Osteocyte (in vitro differentiated cells): ENCODE measurements at places on chromosomes 13 and 19. TPM values are rescaled to one million over a fixed set of nuclear protein-coding genes. Genes with fewer than 3 reads are reported as not detected.

- DNase-seq = no peak
These were observed 72.4 kb upstream of the RGCC start for GRCh38 chr13:41384749-41385503.

GRCh38 chr13:48801255-48801654 lies 147.5 kb downstream of the CYSLTR2 start:
- no peak for DNase-seq

Gene AKAP8L
- total RNA-seq = 96.2 and 104 TPM in 2 replicates

- no peak for DNase-seq
These were observed 291.6 kb upstream of the MAB21L1 start for GRCh38 chr13:35768073-35768472.

- DNase-seq = no peak
These were observed 72.3 kb upstream of the C1QTNF9B start for GRCh38 chr13:23969647-23970046.

DNA sequence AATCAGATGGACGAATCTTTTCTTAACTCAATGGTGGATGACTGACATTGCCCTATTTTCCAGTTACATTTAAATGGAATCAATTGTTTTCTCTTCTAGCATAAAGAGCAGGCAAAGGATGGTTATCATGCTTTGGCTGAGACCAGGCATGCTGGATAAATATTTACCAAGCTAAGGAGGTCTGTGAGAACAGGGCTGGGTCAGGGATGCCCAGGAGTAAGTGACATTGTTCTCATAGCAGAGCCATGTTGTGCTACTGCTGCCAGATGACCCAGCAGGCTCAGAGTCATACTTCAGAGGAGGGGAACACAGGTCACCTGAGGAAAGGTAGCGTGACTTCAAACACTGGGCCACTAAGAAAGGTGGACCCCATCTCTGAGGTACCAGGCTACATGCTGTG lies 116.0 kb upstream of the RNF113B start:
- no peak for DNase-seq
